ENCODE measurements at places on chromosomes 11 and 22. TPM values are rescaled to one million over a fixed set of nuclear protein-coding genes. Genes with fewer than 3 reads are reported as not detected.

DNA sequence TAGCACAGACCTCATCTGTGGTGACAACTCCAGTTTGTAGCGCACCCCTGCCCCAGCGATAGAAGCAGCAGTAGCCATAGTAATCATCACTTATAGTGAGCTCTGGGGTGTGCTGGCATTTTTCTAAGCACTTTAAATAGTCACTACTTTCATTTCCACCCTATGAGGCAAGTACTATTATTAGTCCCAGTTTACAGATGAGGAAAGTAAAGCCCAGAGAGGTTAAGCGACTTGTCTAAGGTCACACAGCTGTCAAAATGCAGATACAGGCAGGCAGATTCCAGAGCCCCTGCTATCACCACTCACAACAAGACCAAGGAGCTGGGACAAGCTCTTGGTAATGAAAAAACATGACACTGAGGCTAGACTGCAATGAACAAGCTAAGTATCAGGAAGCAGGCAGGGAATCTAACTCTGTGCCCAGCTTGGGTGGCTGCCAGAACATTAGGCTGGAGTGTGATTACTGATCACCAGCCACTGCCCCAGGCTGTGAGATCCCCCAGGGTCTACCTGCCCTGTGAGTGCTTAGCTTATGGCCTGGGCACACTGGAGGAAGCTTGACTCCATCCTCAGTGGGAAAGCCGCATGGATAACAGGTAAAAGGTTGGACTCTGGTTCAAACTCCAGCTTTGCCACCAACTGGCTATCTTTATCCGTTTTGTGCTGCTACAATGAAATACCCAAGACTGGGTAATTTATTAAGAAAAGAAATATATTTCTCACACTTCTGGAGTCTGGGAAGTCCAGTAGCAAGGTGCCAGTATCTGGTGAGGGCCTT lies 561.1 kb downstream of the MN1 start:
- no peak for DNase-seq

DNA sequence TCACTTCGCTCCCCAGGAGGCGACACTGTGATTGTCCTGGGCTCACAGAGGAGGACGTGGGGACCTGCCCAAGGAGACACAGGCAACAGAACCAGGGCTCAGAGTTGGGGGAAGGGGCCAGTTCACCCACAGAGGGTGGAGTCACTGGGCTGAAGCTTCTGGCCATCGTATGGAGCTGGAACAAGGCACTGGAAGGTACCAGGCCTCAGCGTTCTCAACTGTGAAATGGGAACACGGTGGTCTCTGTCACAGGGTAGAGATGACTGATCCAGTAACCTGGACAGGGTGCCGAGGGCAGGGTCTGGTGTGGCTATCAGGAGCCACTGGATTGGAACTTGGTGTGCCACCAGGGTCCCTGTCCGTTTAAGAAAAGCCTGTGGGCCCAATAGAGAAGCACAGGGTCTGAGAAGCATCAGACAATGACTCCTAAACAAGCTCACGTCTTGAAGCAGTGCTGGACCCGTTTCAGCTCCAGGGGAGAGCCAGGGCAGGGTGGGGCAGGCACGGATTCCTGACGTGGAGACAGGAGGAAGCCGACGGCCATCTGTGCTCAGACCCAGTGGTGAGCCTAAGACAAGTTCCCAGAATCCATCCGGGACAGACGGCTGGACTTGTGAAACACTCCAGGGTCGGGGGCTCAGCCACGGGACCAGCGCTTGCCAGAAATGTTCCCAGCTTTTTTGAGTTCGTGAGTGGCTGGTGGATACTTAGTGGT lies 25.0 kb upstream of the KCNQ1OT1 start:
- DNase-seq, result no peak

GRCh38 chr11:94107363-94107762 lies 21.3 kb upstream of the PANX1 start:
- no peak for DNase-seq

GRCh38 chr22:46203601-46203980 lies 46.5 kb downstream of the CDPF1 start:
- no peak for DNase-seq

DNA sequence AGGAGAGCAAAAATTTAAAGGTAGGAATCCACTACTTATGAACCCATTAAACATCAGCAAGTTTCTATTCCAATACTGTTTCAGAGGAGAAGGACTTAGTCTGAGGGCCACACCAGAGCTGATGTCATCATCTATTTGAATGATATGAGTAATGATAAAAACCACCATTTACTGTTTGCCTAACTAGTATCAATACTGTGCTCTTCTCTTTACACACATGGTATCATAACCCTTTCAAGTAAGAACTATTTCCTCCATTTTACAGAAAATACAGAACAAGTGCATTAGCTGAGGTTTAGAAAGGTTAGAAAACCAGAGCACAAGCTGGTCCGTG lies 651.3 kb upstream of the KIRREL3 start:
- no peak for DNase-seq

DNA sequence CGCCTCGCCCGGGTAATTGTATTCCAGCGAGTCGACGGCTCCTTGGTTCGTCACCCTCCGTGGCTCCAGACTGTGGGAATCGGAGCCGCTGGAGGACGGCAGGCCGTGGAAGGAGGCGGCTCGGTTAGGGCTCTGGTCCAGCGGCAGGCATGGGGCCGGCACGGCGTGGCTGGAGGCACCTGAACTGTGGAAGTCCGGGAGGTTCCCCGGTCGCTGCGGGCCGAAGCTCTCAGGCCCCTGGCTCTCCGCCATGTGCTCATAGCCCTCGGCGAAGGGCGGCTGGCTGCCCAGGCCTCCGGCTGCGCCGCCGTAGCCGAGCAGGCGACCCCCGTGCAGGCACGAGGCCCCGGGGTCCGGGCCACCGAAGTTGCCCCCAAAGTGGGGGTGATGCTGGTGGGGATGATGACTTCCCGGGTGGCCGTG lies 1.7 kb downstream of the MN1 start:
- DNase-seq, result no peak

- DNase-seq, result no peak
Observed at GRCh38 chr11:127017482-127017881, 16.9 kb upstream of the KIRREL3 start.

DNA sequence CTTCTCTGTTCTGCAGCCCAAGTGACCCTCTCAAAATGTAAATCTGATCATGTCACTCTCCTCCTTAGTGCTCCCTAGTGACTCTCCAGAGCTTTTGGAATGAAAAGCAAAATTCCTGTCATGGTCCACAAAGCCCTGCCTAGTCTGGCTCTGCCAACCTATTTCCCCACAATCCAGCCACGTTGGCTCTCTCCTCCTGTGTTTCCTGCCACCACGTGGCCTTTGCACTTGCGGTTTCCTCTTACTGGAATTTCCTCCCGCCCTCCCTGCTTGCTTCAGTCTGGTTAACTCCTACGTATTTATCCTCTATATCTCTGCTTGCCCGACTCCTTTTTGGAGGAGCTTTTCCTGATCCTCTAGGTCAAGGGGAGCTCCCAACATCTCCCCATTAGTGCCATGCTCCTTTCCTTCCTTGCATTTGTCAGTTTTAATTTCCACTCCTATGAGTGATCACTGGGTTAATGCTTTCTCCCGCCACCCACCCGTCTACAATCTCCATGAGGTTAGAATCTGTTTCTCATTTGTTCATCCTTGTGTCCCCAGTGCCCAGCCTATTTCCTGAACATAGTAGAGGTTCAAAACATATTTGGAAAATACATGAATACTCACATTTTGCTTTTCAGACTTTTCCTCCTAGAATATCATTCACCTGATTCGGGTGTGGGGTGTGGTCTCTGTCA lies 11.5 kb downstream of the NNMT start:
- DNase-seq, result no peak

DNA sequence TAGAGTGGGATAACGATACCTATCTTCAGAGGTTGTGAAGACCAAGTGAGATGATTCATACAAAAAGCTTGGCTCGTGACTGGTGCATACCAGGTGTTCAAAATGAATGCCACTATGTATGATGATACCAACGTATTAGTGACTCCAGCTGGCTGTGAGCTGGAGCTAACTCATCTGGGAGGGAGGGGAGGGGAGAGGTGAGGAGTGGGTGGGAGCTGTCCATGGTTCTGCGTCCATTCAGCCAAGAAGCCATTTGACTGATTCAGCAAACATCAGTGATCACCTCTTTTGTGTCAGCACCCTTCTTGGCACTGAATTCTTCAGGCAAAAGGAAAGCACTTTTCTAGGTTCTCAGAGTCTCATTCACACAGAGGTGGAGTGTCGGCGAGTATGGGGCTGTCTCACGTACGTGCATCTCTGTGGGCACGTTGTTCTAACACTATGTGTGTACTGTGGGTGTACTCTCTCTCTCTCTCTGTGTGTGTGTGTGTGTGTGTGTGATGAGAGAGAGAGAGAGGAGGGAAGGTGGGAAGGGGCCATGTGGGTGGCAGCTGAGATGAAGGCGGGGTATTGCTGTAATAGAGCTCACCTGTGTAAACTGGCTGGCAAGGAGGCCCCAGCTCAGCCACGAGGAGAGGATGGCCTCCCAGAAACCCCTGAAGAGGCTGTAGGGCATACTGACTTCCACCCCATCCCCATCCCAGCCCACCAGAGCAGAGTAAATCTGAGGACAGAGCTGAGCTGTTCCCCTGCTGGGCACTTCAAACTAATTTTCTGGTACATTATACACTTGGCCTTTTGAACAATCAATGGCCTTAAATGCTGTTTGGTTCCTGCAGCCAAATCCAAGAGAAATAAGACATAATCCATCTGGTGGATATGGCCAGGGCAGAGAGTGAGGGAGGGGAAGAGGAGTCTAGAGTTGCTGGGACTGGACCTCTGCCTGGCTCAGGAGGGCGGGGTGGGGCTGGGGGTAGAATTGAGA lies 96.1 kb upstream of the THY1 start:
- peak; percentile 87 for DNase-seq

The TRIM22 gene
- 11.5 TPM for polyA plus RNA-seq

The PNPLA5 gene
- not detected for polyA plus RNA-seq

The FAM180B gene
- not detected for polyA plus RNA-seq

The LYVE1 gene
- polyA plus RNA-seq, result 10.0 TPM

The SPTBN2 gene
- 69.8 TPM for polyA plus RNA-seq

The B4GALNT4 gene
- polyA plus RNA-seq, result 0.82 TPM

The C1QTNF5 gene
- 40.4 TPM for polyA plus RNA-seq

The TM7SF2 gene
- polyA plus RNA-seq, result 88.2 TPM

Data from kidney (tissue), 22 donors.